NCI-H1694 treated with DMSO at 0.1 percent for 48 hours (cell line): ENCODE measurements at places on chromosomes 11 and 22.

GRCh38 chr11:64207256-64208085 lies 950 bp downstream of the FERMT3 start:
- no peak for DNase-seq

DNA sequence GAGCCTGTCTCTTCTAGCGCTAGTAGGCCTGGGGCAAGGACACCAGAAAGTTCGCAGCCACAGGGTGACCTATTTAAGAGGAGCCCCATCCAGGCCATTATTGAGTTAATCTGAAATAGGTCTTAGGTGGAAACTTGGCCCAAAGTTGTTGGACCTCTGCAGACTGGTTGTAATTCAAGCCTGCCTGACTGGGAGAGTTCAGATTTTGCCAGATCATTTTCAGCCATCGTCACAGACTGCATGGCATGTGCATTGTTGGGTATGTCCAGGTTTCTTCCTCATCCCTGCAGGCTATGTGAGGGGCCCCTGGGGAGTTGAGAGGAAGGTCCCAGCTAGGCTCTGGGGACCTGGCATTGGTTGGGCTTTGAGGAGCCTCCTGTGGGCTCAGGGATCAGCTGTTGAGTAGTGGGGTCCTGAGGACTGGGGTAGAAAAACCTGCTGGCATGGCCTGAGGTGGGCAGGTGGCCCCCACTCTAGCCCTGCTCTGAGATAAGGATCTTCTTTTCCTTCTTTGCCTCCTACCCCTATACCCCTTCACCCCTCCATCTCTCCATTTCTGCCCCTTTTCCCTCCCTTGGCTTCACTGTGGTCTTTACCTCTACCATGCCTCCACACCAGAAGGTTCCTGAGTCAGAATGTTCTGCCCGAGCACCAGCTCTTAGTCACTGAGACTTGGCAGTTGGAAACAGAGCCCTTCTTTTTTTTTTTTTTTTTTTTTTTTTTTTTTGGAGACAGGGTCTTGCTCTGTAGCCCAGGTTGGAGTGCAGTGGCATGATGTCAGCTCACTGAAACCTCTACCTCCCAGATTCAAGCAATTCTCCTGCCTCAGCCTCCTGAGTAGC lies 112.7 kb downstream of the MORC2 start:
- no peak for DNase-seq

GRCh38 chr11:12949453-12949852 lies 59.7 kb upstream of the RASSF10 start:
- no peak for DNase-seq

DNA sequence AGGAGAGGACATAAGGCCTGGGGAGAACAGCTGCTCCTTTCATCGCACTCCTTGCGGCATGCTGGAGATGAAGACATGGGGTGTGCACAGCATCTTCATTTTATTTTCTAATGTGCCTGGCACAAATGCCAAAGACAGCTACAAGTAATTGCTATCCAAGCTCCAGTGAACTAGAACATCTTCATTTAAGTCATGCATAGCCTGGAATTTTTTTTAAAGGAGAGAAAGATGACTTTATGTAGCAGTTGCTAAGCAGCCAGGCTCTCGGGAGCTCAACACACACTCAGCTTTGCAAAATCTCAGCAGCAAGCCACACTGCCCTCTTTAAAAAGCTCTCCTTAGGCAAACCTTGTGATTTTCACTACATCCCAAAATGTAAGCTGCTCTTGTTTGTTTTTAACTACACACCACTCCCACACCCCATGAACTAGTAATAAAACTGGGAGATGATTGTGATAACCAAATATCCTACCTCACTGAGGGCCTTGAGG lies 164.5 kb upstream of the POU2AF2 start:
- no peak for DNase-seq

DNA sequence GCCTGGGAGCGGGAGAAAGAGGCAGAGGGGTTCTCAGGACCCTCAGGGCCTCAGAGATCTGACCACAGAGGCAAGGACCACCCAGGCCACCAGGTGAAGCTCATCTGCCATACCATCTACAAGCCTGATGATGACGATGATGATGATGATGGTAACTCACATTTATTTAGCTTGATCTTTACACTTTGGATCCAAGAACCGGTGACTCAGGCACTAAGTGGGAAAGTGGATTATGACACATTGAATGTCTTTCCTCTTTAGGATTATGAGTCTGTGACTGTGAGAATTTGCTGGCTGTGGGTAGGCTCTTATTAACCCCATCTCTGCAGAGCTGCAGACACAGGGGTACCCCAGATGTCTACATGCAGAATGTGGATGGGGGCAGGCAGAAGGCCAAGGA lies 110.3 kb downstream of the DSCAML1 start:
- no peak for DNase-seq

DNA sequence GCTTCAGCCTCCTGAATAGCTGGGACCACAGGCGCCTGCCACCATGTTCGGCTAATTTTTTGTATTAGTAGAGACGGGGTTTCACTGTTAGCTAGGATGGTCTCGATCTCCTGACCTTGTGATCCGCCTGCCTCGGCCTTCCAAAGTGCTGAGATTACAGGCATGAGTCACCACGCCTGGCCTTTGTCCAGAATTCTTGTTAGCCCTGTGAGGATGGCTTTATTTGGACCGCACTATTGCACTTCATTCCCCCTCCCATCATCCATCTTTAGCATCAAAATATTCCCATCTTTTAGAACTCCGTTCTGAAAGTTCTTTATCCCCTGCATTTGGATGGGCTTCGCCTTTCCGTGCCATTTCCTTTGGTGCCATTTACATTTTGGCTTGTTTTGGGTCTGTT lies 2.6 kb downstream of the SAMM50 start:
- DNase-seq = no peak

DNA sequence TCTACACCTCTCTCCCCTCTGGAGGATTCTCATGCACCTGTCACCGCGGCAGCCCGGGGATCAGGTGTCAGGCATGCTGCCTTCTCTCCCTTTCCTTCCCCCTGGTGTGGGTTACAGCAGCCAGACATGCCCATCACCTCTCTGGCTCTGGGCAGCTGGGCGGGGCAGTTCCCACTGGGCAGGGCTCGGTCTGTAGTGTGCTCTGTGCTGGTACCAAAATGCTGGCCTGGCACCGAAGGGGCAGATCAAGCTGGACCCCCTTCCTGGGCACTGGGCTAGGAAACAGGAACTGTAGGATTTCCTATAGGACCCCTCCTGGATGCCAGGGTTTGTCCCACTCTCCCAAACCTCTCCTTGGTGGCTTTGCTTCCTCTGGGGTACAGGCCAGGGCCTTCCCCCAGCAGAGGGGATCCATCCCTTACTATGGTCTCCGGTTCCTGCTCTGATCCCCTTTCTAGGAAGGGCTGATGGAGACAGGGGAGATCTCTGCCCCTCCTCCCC lies 821 bp downstream of the GAL3ST1 start:
- DNase-seq = no peak

- no peak for DNase-seq
Observed at GRCh38 chr11:12598330-12599256, 75.6 kb upstream of the TEAD1 start.

GRCh38 chr22:46557736-46558480 lies 20.5 kb upstream of the CELSR1 start:
- no peak for DNase-seq
